Stimulated activated CD4-positive, alpha-beta T cell treated with anti-CD3 and anti-CD28 coated beads, Interleukin-4, amount 100 ng/mL, for 1 hour (primary cell): ENCODE measurements at places on chromosomes 6 and 20.

GRCh38 chr6:79188885-79189480 is 45.5 kb downstream of the HMGN3 start:
- no peak for DNase-seq

GRCh38 chr6:33313105-33313708 is 671 bp downstream of the TAPBP start:
- DNase-seq, result peak; percentile 65

DNA sequence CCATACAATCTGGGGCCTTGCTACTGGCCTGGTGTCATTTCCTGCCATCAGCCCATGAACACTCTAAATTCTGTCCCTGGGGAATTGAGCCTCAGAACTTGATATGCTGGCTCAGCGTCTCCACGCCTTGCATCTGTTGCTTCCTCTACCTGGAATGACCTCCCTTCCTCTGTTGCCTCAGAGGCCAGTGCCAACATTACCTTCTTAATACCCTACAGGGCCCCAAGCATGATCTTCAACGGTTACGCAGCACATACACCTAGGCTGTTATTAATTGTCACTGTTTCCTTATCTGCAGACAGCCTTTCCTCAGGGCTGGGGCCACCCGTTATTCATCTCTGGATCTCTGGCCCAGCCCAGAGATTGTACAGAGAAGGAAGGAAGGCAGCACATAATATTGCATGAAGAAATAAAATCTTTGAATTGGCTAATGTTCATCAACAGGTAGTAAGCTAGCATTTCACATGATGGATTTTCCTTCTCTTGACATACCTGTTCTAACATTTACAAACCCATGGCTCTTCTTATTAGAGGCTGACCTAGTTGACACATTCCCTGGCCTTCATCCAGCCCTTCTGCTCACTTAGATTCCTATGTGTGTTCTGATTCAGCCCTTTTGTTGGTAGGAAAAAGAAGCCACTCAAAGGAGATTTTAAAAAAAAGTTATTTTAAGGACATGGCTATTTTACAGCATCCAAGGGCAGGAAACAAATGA is 8.4 kb upstream of the RNF182 start:
- no peak for DNase-seq

GRCh38 chr6:1383729-1384548 is 5.4 kb upstream of the FOXF2 start:
- DNase-seq, result no peak

DNA sequence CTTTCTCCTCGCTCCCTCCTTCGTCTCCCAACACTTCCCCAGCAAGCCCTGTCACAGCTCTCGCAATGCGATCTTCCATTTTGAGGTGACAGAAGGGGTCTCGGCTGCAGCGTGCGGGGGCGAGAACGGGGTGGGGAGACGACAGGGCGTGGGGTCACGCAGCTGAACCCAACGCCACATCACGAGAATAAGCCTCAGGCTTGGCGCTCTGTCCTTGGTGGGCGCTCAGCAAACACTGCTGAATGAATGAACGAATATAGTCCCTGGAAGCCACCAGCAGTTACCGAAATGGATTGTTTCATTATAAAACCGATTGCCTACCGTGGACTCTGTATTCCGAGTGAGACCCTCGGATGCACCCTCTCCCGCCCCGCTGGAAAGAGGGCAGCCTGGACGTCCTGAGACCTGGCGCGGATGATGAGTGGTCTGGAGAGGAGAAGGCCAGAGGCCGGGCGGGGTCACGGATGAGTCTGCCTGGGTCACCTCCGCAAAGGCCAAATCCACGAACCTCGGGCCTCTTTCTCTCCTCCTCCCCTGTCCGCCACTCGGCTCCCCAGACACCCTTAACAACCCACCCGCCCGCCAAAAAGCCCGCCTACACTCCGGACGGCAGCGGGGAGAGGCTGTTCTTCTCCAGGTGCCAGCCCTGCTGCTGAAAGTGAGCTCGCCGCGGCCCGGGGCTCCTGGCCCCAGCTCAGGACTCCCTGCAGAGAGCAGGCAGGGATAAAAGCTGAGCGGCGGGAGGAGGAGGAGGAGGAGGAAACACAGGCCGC is 3.7 kb downstream of the NRN1 start:
- no peak for DNase-seq

DNA sequence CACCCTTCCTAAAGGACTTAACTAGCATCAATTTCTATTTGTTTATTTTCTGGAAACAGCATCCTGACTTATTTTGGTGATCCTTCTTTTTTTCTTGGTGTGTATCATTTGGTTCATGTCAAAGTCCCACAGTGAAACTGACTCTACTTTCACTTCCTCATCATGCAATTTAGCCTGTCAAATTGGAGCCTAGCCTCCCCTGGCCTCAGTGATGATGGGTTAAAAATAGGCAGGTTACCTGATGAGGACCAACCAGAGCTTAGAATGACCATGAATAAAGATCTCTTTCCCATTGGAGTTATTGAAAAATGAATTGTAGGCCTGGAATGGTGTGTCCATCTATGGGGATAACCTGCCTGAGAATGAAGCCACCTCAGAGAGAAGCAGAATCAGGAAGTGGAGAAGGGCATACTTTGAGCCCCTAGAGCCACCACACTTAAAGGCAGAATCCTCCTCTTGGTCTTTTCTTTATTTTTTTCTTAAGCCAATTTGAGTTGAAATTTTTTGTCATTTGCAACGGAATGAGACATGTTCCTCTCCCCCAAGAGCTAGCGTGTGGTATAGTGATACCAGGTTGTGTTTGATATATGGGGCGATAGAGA is 105.6 kb downstream of the BTBD3 start:
- DNase-seq, result no peak

GRCh38 chr6:89471287-89471867 is 38.4 kb downstream of the ANKRD6 start:
- DNase-seq, result no peak
